Kidney capillary endothelial cell (primary cell): ENCODE measurements at places on chromosomes 4 and X.

GRCh38 chrX:28854637-28855036, 267.4 kb downstream of the IL1RAPL1 start:
- no peak for DNase-seq

DNA sequence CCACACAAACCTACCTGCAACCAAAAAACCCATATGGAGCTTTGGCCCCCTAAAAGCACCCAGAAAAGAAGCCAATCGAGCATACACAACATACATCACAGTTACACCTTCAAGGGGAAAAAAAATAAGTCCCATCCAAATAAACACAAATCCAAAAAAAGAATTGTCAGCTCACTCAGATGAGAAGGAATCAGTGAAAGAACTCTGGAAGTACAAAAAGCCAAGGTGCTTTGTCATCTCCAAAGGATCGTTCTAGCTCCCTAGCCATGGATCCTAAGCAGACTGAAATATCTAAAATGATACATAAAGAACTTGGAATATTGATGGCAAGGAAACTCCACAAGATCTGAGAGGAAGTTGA, 119.2 kb downstream of the NEK1 start:
- DNase-seq, result no peak

DNA sequence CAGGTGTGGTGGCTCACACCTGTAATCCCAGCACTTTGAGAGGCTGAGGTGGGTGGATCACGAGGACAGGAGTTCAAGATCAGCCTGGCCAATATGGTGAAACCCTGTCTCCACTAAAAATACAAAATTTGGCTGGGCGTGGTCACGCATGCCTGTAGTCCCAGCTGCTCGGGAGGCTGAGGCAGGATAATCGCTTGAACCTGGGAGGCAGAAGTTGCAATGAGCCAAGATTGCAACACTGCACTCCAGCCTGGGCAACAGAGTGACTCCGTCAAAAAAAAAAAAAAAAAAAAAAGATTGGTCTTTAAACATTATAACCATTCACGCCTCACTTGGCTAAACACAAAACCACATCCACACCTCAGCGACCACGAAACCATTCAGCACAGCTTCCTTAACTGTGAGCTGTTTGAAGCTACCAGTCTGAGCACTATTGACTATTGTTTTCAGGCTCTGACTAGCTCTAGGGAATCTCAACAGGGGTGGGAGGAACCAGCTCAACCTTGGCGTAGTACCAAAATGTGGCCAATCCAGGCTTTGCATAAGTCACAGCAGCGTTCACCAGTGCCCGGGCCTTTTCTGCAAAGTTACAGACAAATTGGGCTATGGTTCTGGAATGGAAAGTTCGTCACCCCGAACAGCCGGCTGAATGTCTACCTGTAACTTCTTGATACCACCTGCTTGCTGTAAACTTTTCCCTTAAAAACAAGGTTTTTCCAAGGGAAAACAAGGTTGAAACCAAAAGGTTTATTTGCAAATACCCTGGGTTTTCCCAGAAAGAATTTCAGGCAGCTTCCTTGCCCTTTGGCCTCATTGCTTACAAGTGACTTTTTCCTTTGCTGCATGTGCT, 73.6 kb upstream of the DHX15 start:
- peak; percentile 14 for DNase-seq

DNA sequence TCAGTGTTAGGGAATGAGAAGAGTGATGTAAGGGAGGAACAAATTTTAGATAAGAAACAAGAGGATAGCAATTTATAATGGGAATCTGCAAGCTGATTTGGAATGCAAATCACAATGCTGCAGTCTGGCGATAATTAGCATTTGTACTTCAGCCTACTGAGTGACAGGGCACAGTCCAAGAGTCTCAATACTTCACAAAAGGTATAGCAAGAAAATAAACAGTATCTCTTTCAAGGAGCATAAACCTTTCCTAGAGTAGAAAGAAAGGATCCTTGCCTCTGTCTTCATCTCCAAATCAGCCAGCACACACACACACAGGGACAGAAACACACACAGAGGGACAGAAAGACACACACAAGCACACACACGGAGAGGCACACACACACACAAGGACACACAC, 1.1 kb upstream of the GPM6A start:
- no peak for DNase-seq
